ENCODE measurements at places on chromosomes 5 and 9. TPM values are rescaled to one million over a fixed set of nuclear protein-coding genes. Genes with fewer than 3 reads are reported as not detected.

GRCh38 chr5:100517301-100517974 lies 17.7 kb upstream of the FAM174A start:
- no peak for DNase-seq

- DNase-seq, result no peak
These were observed at the start of gene HSPB3 for GRCh38 chr5:54455413-54456157. HSPB3 (plus strand) TSS chr5:54455699; CDS start chr5:54455790, 91 bp downstream.

- DNase-seq, result no peak
These were observed 22.6 kb upstream of the CTNNAL1 start for GRCh38 chr9:109035684-109036423.

DNA sequence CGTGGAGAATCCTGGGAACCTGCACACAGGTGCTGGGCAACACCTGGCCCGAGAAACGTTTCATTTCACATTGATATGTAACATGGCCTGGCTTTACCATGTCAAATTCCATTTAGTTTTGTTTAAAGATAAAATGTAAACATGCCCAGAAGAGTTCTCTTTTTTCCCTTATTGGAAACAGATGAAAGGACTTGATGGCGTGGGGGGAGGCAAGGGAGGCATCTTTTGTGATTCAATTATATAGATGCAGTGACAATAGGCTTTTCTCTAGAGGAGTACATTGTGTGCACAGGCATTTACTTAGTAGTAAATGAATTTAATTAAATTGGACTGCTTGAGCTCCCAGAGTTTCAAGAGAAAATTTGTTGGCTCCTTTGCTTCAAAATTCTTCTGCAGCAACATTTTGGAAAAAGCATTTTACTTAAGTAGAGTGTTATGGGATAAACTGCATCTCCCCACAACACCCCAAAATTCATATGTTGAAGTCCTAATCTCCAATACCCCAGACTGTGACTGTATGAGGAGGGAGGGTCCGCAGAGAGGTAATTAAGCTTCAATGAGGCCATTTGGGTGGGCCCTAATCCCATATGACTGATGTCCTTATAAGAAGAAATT lies 254.3 kb upstream of the NFIL3 start:
- no peak for DNase-seq

DNA sequence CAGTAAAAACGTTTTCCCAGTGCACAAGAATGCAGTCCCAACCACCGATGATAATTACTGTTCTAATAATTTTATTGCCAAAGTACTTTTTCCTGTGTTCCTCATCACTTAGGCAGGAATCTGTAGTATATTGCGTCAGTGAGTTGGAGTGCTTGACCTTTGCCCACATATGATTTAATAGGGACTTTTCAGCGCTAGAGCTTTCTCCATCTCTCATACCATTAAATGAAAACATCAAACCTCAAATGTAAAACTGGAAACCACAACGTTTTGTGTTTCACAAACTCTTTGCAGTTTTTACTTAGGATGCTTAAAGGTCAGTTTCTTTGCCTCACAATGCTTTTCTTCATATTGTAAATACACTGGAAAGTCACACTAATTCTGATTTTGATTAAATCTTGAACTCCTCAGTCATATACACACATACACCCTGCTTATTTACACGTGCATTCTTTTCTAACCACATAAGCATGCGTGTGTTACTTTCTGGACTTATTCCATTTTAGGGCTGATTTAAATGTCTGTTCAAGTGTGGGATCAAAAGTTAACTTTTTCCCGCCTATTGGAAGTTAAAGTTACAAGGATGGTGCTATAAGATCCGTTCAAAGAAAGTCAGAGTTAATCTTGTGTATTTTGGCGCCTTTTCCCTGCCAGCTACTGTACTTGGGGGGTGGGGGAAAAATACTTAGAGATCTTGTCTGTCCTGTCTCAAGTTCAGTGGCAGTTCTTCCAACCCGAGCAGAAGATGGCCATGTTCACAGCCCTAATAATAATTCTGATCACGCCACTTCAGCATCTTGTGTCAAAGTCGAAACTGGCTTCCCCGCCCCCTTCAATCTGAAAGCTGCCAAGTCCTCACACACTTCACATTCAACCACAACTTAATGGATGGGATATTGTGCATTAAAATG lies 6.6 kb upstream of the NFIB start:
- DNase-seq, result no peak

GRCh38 chr5:101539315-101539714 lies 636.2 kb upstream of the ST8SIA4 start:
- DNase-seq, result no peak

- DNase-seq, result no peak
These were observed 129.0 kb downstream of the COL23A1 start for GRCh38 chr5:178461004-178461730.

- DNase-seq, result no peak
These were observed 56.6 kb upstream of the EGFL7 start for GRCh38 chr9:136605988-136606660.

DNA sequence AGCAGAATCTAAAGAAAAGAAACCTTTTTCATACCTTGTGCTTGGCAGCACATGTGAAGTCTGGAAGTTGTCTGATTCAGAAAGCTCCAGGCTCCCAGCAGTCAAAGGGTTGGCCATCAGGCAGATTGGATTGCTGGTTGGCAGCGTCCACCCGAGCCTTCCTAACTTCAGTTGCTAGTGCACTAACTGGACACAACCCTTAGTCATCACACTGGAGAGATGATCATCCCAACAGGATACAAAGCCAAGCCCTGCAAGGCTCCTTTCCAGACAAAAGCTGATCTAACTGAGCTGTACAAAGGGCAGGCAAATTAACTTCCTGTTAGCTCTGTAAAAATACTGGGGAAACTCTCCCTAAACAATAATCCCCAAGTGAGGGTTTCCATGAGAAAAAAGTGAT lies 185.6 kb downstream of the SNX18 start:
- no peak for DNase-seq

GRCh38 chr5:163914910-163915309 lies 409.5 kb downstream of the MAT2B start:
- DNase-seq, result no peak

- DNase-seq, result no peak
These were observed 108.5 kb downstream of the ADRB2 start for GRCh38 chr5:148934895-148935400.

DNA sequence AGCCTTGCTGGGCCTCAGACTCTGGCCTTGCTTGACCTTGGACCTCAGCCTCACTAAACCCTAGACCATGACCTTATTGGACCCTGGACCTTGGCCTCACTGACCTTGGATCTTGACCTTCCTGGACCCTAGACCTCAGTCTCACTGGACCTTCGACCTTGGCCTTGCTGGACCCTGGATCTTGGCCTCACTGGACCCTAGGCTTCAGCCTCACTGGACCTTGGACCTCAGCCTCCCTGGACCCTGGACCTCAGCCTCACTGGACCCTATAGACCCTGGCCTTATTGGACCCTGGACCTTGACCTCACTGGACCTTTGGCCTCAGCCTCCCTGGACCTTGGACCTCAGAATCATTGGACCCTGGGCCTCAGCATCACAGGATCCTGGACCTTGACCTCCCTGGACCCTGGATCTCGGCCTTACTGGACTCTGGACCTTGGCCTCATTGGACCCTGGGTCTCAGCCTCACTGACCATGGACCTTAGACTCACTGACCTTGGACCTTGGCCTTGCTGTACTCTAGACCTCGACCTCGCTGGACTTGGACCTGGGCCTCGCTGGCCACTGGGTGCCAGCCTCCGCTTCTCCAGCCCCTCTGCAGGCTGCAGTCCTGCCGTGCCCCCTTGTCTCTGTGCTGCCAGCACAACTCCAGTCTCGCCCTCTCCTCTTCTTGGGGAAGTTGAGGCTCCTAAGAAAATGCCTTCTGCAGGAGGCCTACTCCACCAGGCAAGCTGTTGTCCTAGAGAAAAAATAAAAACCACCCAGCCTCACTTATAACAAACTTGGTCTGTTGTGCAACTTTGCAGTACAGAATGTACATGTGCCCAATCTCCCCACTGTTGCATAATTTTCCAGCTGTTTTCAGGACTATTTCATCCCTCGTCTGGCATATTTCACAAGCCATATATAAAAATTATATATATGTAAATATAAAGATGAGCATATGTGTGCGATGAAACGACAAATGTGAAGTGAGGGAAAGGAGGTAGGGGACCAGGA lies 11.0 kb upstream of the ADAMTS2 start:
- no peak for DNase-seq

DNA sequence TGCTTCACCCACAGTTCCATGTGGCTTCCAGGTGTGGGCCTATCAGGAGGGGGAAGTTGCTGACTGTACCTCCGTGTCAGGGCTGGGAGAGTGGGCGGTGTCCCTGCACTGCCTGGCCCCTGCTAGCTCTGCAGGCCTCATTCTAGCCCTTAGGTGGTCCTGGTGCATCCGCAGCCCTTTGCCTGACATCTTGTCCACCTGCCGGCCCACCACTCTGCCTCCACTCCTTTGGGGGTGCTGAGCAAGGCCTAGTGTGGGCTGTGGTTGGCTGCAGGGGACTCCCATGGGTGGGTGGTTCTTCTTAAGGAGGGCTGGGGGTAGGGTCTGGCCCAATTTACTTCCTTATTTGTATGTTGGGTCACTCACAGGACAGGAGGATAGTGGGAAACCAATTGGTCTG lies 66.9 kb downstream of the HSPA4 start:
- no peak for DNase-seq

- no peak for DNase-seq
These were observed 70.5 kb downstream of the PPARGC1B start for GRCh38 chr5:149800633-149801032.

Gene ISL1
- total RNA-seq, result not detected

Gene SNX18
- total RNA-seq, result 31.8 TPM

Gene AP3B1
- total RNA-seq, result 79.6 TPM

Gene SPRY4
- total RNA-seq, result 4.6 TPM

Gene BSPRY
- total RNA-seq, result 5.0 TPM

Gene ENC1
- total RNA-seq, result 6.3 TPM

Gene FKTN
- 18.6 TPM for total RNA-seq

Gene HTR1A
- not detected for total RNA-seq

Gene C5orf34
- total RNA-seq, result 6.5 TPM
